ENCODE measurements at places on chromosomes 5 and 9.
A peak's percentile ranks its signal among the peaks of the same experiment; 100 is the strongest.

- no peak for DNase-seq
Observed at GRCh38 chr5:125202871-125203438, 456.5 kb upstream of the ZNF608 start.

DNA sequence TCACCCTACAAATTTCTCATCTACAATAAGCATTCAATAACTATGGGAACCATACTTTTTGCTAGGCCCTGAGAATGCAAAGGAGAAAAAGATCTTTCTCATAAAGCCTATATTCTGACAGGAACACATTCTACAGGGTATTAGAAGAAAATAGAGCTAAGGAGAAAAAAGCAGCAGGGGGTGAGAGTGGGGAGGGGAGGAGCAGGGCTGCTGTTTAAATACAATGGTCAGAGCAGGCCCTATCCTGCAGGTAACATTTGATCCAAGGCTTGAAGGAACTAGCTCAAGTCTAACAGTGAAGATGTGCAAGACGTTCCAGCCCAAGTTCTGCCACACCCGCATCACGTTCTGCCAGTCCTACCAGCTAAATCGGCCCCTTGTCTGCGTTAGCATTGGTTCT, 89.7 kb downstream of the ELAVL2 start:
- DNase-seq = no peak

DNA sequence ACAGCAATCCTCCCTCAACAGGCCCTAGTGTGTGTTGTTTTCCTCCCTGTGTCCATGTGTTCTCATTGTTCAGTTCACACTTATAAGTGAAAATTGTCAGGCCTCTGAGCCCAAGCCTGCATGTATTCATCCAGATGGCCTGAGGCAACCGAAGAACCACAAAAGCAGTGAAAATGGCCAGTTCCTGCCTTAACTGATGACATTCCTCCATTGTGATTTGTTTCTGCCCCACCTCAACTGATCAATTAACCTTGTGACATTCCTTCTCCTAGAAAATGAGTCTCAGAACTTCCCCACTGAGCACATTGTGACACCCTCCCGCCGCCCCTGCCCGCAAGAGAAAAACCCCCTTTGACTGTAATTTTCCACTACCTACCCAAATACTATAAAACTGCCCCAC, 17.4 kb upstream of the TRPC7 start:
- no peak for DNase-seq

DNA sequence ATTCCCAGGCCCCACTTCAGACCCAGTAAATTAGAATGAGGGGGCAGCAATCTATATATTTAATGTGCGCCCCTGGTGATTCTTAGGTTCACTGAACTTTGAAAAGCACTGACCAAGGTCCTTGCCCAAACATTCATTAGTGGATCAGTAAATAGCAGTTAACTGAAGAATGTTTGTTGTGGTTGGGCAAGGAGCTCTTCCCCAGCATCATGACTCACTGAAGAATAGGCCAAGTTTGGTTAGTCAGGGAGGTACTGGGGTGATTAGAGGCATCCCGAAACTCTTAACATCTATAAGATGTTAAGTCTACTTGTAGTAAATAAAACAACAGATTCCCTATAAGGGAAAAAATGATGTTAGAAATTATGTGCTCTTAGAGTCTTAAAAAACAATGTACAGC, 833 bp upstream of the MROH2B start:
- no peak for DNase-seq

GRCh38 chr9:89311346-89312221, 589 bp downstream of the CKS2 start:
- no peak for DNase-seq

- peak; percentile 86 for DNase-seq
Observed at GRCh38 chr9:91734371-91734981, 215.6 kb downstream of the ROR2 start.

- DNase-seq = no peak
Observed at GRCh38 chr9:89476546-89476945, 21.4 kb downstream of the SEMA4D start.

- DNase-seq = no peak
Observed at GRCh38 chr9:127629468-127630081, 17.5 kb downstream of the STXBP1 start.

GRCh38 chr9:112541685-112542084, 55.1 kb downstream of the KIAA1958 start:
- DNase-seq = no peak

DNA sequence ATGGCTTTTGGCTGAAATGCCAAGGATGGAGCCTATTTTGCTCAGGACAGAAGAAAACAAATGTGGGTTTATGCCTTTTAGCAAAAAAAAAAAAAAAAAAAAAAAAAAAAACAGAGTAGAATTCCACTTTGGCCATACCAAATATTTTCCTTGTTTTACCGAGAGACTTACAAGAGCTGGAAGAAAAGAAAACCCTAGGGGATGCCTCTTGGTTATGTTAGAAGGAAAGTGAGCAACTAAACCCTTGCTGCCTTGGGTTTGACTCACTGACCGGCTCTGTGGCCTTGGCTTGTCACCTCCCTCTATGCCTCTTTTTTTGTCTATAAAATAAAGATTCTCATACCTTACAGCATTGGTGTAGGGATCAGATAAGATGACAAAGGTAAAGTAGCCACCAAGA, 69.6 kb upstream of the ABCA1 start:
- no peak for DNase-seq

All from Right ventricle myocardium inferior (tissue), 1 donor.